ENCODE measurements at places on chromosomes 3 and 15.

DNA sequence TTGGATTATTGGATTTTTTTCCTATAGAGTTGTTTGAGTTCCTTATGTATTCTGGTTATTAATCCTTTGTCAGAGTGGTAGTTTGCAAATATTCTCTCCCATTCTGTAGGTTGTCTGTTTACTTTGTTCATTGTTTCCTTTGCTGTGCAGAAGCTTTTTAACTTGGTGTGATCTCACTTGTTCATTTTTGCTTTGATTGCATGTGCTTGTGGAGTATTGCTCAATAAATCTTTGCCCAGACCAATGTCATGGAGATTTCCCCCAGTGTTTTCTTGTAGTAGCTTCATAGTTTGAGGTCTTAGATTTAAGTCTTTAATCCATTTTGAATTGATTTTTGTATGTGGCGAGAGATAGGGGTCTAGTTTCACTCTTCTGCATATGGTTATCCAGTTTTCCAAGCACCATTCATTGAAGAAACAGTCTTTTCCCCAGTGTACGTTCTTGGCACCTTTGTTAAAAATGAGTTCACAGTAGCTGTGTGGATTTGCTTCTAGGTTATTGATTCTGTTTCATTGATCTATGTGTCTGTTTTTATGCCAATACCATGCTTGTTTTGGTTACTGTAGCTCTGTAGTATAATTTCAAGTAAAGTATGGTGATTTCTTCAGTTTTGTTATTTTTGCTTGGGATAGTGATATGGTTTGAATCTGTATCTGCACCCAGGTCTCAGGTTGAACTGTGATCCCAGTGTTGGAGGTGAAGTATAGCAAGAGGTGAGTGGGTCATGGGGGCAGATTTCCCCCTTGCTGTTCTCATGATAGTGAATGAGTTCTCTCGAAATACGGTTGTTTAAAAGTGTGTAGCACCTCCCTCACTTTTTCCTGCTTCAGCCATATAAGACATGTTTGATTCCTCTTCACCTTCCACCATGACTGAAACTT, 46.1 kb upstream of the TNFSF10 start:
- DNase-seq, result no peak

DNA sequence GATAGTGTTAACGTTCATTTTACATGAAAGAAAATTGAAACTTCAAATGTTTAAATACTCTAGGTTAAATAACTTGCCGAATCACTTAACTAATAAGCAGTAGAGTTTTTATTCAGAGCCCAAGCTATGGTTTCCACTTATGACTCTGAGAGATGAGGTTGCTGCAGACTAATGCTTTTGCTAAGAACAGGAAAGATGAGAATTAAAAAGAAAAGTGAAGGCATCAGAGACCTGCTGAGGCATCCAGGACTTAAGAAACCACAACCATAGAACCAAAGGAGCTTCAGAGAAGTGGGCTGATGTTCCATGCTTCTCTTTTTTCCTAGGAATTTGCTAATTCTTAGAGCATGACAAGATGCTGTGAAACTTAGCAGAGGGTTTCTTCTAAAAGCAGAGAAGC, 9.5 kb downstream of the HMG20A start:
- DNase-seq, result no peak

DNA sequence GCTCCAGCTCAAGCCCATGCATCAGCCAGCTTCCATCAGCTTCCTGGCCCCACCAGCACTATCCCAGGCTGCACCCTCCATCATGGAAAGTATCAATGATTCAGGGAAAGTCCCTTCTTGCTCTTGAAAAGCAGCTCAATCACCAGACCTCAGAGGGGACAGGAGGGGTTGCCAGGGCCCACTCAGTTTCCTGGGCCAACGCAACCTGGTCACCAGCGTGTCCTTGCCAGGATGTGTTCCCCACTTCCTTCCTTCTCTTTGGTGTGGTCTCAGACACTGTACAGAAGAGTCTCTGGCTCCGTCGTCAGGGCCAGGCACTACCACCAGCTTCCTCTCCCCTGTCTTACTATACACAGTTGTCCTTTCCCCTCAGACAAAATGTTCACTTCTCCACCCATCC, 3.0 kb downstream of the HDC start:
- DNase-seq, result peak; percentile 19

DNA sequence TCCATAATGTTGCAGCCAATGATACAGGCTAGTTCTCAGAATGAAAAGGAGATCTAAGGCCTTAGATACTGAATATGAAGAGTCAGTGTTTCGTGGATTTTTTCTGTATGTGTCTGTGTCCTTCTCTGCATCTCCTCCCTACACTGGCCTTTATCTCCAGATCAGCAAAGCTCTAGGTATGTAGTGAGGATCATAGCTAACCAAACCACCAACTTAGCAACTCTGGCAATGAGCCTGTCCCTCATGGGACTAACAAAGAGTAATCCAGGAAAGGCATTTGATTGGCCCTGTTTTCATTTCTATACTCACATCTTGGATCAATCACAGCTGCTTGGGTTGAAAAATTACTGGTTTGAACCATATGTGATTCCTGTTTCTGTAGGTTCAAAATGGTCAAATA, 18.6 kb upstream of the CNTN3 start:
- DNase-seq, result no peak

GRCh38 chr3:144564011-144564410, 592.4 kb downstream of the DIPK2A start:
- no peak for DNase-seq

DNA sequence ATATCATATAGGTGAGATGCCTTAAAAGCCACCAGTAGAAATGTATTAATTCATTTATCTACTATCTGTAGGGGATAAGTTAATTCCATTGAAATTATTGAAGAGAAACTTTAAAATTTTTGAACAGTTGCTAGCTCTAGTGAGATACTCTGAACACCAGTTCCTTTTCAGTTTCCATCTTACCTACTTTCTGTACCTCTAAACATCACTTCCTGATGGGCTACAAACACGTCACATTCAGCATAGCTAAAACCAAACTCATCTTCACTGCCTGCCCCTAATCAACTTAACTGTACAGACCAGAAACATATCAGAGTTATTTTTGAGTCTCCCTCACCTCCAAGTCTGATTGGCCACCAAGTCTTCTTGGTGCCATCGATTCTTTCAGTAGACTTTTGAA, 88.9 kb downstream of the FEZF2 start:
- no peak for DNase-seq

DNA sequence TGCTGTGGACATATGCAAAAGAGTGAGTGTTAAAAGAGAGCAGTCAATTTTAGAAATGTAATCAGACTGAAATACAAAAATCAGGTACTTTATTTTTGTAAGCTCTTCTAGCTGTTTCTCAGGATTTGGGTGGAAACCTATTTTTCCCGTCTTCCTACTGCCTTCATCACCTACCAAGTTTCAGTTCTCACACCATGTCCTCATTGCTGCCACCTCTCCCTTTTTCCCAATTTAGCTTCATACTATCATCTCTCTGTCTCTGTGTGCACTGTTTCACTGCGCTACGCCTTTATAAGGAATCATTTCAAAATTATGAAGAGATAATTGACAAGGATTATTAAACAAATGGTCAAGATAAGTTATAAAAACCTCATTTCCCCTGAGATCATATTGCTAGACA, 7.7 kb downstream of the SRP14 start:
- DNase-seq, result no peak

- no peak for DNase-seq
Observed at GRCh38 chr15:93278006-93278405, 189.0 kb upstream of the RGMA start.

GRCh38 chr3:11088066-11088465, 66.2 kb upstream of the HRH1 start:
- DNase-seq, result no peak

DNA sequence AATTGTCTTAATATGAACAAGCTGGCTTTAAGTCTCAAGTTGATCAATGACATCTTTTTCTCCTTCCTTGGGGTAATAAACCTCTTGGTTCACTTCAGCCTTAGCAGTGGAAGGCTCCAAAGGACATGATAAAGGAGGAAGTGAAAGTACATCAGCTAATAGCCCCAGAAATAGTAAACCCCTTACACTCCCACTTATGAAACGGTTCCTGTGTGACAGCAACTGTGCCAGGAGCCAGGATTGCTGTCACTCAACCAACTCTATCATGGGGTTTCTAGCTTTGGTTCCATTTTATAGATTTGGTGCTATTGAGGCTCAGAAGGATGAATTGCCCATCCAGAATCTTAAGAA, 216.7 kb downstream of the ABHD5 start:
- no peak for DNase-seq

DNA sequence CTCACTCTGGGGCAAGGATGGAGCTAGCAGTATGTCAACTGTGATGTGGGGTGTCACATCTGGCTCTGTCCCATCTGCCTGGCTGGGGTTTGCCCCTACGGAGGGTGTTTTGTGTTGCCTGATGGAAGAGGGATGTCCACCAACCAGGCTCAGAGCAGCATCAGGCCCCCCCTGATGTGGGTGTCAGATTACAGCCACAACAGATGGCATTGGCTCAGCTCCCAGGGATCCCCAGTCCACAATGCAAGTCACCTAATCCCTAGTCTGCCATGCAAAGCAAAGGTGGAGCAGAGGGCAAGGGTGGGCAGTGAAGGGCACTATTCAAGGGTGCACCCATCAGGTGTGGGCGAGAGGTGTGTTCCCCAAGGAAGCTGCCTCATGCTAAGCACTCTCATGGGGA, 48.9 kb upstream of the AMOTL2 start:
- no peak for DNase-seq

DNA sequence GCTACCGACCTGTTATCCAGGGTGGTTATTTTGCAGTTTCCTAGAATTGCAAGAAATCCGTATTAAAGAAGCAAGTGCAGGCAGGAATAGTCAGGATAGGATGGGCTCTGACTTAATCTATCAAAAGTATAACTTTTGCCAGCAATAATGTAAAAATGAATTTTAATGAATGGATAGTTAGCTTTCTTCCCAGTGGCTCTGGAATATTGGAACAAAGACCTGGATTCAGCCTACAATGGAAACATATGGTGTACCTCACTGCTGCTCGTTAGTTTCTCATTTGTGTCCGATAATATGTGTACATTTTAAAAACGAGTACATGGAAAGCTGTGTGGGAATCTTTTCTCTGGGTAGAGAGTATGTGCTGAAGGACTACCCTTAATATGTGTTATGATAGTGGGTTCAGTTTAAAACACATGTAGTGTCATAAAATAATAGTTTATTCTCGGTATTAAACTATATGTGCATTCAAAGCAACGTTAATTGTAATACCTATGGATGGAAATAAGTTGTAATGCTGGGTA, 805 bp downstream of the SERPINI1 start:
- DNase-seq, result no peak

DNA sequence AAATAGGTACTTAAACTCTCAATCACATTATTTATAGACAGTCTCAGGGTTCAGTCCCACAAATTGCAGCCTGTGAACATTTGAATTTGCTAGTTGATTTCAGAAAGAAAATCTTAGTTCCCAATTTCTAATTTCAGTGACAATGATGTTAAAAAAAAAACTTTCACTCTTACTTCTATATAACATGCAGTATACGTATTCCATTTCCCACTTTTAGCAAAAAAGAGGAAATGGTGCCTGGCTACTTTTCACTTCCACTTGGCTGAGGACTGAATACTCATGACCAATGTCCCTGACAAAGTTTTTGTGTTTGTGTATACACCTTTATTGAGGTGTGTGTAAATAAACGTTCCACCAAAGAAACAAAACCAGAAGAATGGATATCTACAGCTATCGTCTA, 32.1 kb upstream of the XCR1 start:
- no peak for DNase-seq

GRCh38 chr3:11282250-11283138, 10.3 kb downstream of the ATG7 start:
- no peak for DNase-seq

DNA sequence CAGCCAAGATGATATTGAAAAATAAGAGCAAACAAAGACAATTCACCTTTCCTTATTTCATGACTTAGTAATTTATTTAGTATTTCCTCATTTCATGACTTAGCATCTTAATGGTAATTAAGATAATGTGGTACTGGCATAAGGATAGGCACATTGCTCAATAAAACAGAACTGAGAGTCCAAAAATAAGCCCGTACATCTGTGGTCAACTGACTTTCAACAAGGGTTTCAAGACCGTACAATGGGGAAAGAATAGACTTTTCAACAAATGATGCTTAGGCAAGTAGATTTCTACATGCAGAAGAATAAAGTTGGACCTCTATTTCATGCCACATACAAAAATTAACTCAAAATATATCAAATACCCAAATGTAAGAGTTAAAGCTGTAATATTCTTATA, 603 bp upstream of the PYDC2 start:
- DNase-seq, result no peak

DNA sequence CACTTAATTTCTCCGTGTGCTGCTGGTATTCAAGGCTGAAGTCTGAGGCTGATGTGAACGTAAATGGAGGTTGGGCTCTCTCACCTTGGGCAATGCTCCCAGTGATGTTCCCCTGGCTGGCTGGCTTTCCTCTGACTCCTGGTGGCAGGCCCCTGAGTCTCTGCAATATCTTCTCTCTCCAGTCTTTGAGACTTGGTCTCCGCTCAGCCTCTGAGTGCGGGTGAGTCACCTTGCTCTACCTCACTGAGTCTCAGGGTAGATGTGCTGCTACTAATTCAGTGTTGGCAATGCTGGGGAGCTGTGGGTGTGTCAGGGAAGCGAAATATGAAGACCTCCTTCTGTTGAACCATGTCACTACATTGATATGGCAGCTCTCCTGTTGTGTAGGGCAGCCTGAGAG, 31.3 kb upstream of the TRIM59 start:
- no peak for DNase-seq

DNA sequence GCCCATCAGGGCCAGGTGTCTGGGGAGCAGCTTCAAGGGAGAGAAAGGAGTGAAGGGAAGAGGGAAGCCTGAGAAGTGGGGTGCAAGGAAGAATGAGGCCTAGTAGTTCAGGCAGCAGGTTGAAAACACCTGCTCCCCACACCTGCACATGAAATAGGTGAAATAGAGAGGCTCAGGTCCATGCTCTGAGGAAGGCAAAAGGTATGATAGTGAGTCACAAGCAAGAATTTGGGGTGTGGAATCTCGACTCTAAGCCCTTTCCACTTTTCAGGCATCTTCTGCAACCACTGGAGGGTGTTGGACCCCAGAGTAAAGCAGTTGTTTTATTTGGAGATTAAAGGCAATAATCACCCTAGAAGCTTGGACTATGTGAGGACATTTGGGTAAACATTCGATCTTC, 157.5 kb downstream of the CTNNB1 start:
- no peak for DNase-seq

- DNase-seq, result no peak
Observed at GRCh38 chr3:23921052-23921511, 4.2 kb downstream of the RPL15 start.

GRCh38 chr15:85454403-85454802, 74.0 kb downstream of the AKAP13 start:
- no peak for DNase-seq

DNA sequence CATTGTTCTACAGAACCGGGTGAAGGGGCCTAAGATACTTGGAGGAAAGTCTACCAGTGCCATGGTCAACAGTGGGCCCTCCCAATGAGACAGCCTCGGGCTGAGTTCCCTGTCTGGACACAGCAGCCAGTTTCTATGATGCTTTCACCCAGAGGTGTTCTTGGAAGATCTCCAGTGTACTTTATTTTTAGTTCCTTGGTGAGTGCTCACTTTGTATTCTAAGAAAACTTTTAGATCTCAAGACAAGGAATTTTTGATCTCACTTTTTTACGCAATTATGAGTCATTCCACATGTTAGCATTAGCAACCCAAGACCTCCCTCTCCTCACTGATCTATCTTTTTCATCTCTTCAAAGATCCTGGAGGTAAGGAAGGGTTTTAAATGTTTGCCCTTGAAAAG, 287.7 kb downstream of the RORA start:
- no peak for DNase-seq
